ENCODE measurements at places on chromosomes 6 and 20. TPM values are rescaled to one million over a fixed set of nuclear protein-coding genes. Genes with fewer than 3 reads are reported as not detected.

FOXC1 gene
- 106 TPM for total RNA-seq

ANKRD66 gene
- not detected for total RNA-seq

B4GALT5 gene
- 45.4 TPM for total RNA-seq

TPD52L1 gene
- 7.2 TPM for total RNA-seq

SIGLEC1 gene
- total RNA-seq, result 0.21 TPM

SH3BGRL2 gene
- total RNA-seq, result 1.9 TPM

SEMG1 gene
- total RNA-seq, result not detected

SEC63 gene
- total RNA-seq, result 143 TPM

APOM gene
- total RNA-seq, result 4.0 TPM

GRCh38 chr20:50693001-50693400, 1.7 kb upstream of the RIPOR3 start:
- no peak for DNase-seq
- no peak overlapping the region for H3K27ac ChIP-seq
- peaks cover 54% of the 10 kb centered on the region for H3K27me3 ChIP-seq
- H3K4me3 ChIP-seq, result no peak overlapping the region
- no peaks in the 10 kb centered on the region for H3K36me3 ChIP-seq
- H3K4me1 ChIP-seq, result peaks cover 28% of the 10 kb centered on the region

DNA sequence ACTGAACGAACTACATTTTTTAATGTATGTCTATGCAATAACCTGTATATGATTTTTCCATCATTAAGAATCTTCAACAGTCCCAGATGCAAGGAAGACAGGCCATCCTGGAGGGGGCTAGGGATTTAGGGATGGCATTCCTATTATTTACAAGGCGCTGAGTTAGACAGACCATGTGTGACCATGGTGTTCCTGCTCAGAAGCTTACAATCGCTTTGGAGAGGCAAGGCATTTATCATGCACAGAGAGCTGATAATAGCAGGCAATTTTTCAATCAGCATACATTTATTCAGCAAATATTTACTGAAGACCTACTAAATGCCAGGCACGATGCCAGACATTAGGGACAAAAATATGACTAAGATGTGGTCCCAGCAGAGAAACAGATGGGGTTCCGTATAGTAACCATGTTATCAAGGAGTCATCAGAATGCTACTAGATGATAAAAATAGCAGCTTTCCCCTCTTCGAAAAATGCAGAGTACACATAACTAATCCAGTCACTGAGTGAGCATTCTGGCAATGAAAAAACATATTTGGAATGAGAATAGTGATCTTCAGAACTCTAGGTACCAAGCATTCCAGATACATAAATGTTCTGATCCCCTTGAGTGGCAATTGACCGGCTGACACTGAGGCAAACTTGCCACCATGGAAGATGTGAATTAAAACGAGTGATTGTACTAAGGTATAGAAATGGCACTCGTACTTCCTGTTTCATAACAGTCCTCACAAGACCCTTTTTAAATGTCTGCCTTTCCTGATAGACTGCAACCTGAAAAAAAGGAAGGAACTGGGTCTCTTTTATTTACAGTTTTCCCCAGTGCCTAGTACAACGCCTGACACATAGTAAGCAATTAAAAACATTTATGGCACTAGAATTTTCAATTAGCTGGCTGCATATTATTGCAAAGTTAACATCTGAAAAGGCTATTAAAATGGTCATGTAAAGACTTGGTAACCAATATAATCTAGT, 135.7 kb downstream of the ATXN1 start:
- DNase-seq, result no peak
- H3K27me3 ChIP-seq, result no peaks in the 10 kb centered on the region
- peaks cover 43% of the 10 kb centered on the region for H3K4me1 ChIP-seq
- H3K27ac ChIP-seq, result peak overlapping the region; percentile 75
- peaks cover 3% of the 10 kb centered on the region for H3K36me3 ChIP-seq

DNA sequence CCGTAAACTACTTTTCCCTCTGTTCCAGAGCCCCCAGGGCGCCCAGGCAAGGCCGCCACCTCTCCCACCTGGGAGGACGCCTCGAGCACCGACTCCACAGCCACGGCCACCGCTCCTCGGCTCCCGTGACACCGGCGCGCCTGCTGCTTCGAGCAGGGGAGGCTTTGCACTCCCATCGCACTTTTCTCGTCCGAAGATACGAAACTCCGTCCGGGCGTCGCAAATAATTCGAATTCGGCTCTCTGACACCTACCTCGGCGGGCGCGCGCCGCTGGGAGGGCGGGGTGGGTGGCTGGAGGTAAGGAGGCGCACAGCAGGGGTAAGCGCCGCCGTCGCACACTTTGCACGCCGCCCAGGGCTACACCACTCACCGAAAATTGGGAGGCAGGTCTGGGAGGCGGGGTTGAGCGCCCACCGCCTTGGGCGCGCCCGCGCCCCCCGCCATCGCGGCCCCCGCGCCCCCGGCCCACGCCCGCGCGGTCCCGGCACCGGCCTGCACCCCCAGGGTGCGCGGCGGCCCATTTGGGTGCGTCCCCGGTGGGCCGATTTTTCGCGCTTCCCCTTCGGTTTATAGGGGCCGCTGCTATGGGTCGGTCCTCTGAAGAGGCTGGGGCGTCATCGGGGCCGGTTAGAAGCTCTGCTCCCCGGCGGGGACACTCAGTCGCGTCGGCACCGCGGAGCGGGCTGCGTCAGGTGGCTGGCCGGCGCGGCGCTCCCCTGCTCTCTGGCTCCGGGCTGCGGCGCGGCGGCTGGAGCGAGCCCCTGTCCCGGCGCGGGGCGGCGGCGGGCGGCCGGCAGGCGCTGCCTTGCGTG, 36.2 kb downstream of the GNAS start:
- H3K4me1 ChIP-seq, result peaks cover 16% of the 10 kb centered on the region
- peak overlapping the region; percentile 71 for H3K4me3 ChIP-seq
- H3K27ac ChIP-seq, result peak overlapping the region; percentile 41
- H3K27me3 ChIP-seq, result no peaks in the 10 kb centered on the region
- H3K36me3 ChIP-seq, result no peaks in the 10 kb centered on the region

DNA sequence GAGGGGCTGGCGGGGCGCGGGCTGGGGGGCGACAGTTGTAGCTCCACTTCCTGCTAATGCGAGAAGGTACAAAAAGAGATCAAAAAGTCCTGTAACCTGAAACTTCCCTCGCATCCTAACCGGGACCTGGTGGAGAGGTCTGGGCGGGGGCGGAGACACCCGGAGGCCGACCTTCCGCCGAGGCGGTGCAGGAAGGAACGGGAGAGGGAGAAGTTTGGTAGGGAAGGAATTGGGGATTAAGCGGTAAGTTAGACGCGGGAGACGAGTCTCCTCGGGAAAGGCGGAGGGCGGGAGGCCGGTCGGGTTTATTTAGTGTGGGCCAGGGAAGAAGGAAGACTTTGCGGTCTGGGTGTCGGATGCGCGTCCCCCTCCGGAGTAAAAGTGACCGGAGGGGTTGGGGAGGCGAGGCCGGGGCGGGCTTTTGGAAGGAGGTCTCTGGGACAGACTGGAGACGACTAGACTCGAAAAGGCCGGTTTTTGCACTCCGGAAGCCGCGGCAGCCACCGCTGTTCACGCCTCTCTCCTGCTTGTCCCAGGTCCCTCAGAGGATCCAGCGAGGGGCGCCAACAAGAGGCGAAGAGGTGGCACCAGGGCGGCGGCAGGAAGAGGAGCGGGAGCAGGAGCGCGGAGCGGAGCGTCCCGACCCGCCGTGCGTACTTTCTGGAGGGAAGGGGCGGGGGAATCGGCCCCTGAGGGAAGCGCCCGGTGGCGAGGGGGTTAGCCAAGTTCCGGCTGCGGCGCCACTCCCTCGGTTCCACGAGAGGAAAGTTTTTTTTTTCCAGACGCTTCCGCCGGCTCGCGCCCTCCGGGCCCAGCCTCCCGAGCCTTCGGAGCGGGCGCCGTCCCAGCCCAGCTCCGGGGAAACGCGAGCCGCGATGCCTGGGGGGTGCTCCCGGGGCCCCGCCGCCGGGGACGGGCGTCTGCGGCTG, 734 bp downstream of the TPBG start:
- peak overlapping the region; percentile 96 for H3K4me3 ChIP-seq
- peaks cover 35% of the 10 kb centered on the region for H3K27me3 ChIP-seq
- peak overlapping the region; percentile 90 for H3K27ac ChIP-seq
- DNase-seq, result peak; percentile 86
- H3K4me1 ChIP-seq, result peaks cover 23% of the 10 kb centered on the region

GRCh38 chr20:56420940-56421688, 9.1 kb downstream of the CASS4 start:
- H3K4me1 ChIP-seq, result peaks cover 21% of the 10 kb centered on the region
- H3K36me3 ChIP-seq, result peaks cover 5% of the 10 kb centered on the region
- no peak overlapping the region for H3K27ac ChIP-seq
- no peak overlapping the region for H3K4me3 ChIP-seq
- DNase-seq, result no peak

DNA sequence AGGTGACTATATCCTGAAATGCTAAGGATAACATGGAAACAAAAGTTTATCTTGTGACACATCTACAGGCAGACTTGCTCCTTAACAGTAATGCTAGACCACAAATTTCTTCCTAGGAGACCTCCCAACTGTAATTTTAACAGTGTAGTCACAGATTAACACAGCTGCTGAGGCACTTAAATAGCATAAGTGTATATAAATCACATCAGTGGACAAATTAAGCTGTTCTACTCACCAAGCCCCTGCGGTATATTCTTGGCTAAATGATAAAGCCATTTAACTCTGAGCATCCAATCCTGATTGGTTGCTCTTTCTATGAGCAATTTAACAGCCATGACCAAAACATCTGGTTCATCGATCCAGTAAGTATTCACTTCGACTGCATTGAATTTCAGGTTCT, 73.3 kb upstream of the LYRM2 start:
- no peak overlapping the region for H3K4me3 ChIP-seq
- no peaks in the 10 kb centered on the region for H3K27me3 ChIP-seq
- H3K4me1 ChIP-seq, result no peaks in the 10 kb centered on the region
- H3K27ac ChIP-seq, result no peak overlapping the region
- no peak for DNase-seq
- peaks cover 69% of the 10 kb centered on the region for H3K36me3 ChIP-seq

GRCh38 chr20:60446267-60447111, 488.3 kb downstream of the CDH26 start:
- H3K27me3 ChIP-seq, result no peaks in the 10 kb centered on the region
- no peaks in the 10 kb centered on the region for H3K36me3 ChIP-seq
- no peak for DNase-seq
- no peaks in the 10 kb centered on the region for H3K4me1 ChIP-seq

- no peak for DNase-seq
- H3K27me3 ChIP-seq, result no peaks in the 10 kb centered on the region
- peaks cover 9% of the 10 kb centered on the region for H3K4me1 ChIP-seq
- no peak overlapping the region for H3K27ac ChIP-seq
Observed at GRCh38 chr6:75643173-75643572, 41.5 kb downstream of the SENP6 start.

GRCh38 chr6:156720691-156721685, 56.2 kb upstream of the ARID1B start:
- H3K4me1 ChIP-seq, result peaks cover 3% of the 10 kb centered on the region
- H3K27me3 ChIP-seq, result peaks cover 5% of the 10 kb centered on the region
- DNase-seq, result no peak
- peak overlapping the region; percentile 47 for H3K27ac ChIP-seq
- H3K4me3 ChIP-seq, result no peak overlapping the region
- H3K36me3 ChIP-seq, result no peaks in the 10 kb centered on the region

DNA sequence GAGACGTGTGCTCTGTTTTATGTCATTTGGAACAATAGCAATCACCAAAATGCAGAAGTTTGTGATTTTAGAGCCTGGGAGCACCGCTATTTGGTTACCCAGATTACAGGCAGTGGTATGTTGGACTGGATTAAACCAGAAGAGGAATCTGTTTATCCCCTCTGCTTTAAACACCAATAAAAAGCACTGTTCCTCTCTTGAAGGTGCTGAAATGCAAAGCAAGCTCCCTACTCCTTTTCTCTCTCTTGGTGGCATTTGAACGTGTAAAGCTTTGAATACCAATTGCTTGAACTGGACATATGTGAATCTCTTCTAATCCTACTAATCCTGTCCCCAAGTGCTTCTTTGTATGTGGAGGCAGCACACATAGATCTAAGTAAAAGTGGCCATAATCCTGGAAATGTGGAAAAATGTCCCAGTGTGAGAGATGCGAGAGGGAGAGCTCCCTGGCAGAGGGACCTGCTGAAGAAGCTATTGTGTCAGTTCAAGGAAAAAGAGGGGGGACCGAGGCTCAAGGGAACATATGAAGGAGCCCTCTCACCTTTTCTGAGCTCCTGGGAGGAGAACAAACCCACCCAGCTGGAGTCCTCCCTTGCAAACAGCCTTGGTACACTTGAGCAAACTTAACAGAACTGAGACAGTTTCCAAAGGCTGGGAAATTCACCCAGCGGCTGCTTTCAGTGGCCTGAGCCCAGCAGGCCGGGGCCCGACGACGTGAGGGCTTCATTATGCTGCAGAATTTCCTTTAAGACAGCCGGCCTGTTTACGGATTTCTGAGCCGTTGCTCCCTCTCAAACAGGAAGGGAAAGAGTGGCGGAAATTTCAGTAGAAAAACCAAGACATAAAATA, 18.8 kb upstream of the OLIG3 start:
- H3K27ac ChIP-seq, result no peak overlapping the region
- DNase-seq, result no peak
- H3K36me3 ChIP-seq, result no peaks in the 10 kb centered on the region
- H3K27me3 ChIP-seq, result peaks cover 68% of the 10 kb centered on the region
- no peaks in the 10 kb centered on the region for H3K4me1 ChIP-seq

DNA sequence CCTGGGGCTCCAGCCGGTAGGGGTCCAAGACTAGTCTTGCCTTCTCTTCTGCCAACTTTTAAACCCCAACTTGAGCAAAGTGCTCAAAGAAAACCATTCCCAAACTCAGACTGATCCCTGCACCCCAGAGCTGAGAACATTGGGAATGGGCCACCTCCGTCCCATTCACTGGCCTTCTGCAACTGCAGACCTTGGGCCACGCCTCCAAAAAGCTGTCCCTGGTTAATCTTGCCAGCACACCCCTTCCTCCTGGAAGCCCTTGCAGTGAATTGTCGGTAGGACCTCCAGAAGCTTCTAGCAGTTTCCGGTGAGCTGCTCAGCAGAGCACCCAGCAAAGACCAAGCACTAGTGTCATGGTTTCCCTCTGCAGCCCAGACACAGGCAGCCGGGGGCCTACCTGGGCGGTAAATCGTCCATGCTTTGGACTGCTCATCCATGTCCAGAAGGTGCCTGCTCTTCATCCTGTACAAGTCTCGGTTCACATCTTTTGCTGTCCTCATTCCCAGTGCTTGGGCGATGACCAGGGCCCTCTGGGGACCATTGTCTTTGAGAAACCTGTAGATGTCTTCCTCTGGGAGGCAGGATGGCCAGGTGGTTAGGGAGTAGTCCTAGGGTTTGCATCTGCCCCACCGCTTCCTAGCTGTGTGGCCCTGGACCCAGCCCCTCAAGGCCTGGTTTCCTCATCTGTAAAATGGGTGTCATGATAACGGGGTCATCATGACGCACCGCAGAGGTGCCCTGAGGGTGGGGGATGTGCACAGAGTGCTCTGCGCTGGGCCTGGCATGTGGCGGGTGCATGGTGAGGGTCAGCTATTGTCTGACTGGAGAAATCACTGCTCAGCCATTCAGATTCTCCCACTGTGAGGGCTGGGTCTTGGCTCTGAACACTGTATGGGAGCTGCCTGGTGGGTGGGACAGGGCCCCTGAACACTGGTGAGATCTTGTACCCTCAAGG, 5.5 kb downstream of the ZBP1 start:
- no peak overlapping the region for H3K4me3 ChIP-seq
- peak; percentile 62 for DNase-seq
- no peak overlapping the region for H3K27ac ChIP-seq
